Heart right ventricle (tissue), 16 donors: ENCODE measurements at places on chromosomes 11 and 22.

- no peaks in the 10 kb centered on the region for H3K36me3 ChIP-seq
- H3K27ac ChIP-seq = no peak overlapping the region
- DNase-seq = no peak
- no peak overlapping the region for H3K4me3 ChIP-seq
Measured at GRCh38 chr22:47616396-47617020, 854.1 kb downstream of the TBC1D22A start.

- no peak for DNase-seq
- no peaks in the 10 kb centered on the region for H3K27me3 ChIP-seq
- H3K4me3 ChIP-seq = no peak overlapping the region
- no peak overlapping the region for H3K27ac ChIP-seq
- no peaks in the 10 kb centered on the region for H3K4me1 ChIP-seq
- no peaks in the 10 kb centered on the region for H3K36me3 ChIP-seq
Measured at GRCh38 chr11:26623076-26623659, 51.1 kb upstream of the MUC15 start.

GRCh38 chr11:66006134-66006890, 4.0 kb downstream of the BANF1 start:
- DNase-seq = no peak
- H3K4me3 ChIP-seq = no peak overlapping the region
- H3K36me3 ChIP-seq = peaks cover 25% of the 10 kb centered on the region
- H3K4me1 ChIP-seq = peaks cover 9% of the 10 kb centered on the region

DNA sequence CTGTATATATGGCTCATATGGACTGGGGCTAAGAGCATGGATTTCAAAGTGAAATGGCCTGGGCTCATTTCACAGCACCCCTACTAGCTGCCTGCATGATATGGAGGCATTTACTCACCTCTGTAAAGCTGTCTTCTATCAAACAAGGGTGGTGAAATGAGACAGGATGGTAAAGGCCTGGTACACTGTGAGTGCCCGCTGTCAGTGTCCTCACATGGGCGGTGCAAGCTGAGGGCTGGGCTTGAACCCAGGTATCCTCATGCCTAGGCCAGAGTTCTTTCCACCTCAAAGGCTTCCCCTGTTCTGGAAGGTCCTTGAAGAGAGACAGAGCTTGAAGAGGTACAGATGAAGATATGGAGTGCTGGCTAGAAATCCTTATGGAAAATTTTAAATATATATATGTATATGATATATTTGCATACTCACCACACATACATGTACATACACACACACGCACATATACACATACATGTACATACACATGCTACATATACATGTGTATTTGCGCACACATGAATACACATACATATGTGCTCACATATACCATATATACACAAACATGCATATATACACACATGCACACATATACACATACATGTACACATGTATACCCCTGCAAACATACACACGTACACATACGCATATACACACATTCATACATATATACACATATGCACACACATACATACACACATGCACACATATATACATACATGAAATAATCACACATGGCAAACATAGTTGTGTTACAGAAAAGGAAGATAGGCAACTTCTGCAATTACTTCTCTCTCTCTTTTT, 44.7 kb downstream of the MICAL2 start:
- peaks cover 17% of the 10 kb centered on the region for H3K36me3 ChIP-seq
- H3K4me3 ChIP-seq = no peak overlapping the region
- H3K27ac ChIP-seq = no peak overlapping the region
- DNase-seq = no peak

DNA sequence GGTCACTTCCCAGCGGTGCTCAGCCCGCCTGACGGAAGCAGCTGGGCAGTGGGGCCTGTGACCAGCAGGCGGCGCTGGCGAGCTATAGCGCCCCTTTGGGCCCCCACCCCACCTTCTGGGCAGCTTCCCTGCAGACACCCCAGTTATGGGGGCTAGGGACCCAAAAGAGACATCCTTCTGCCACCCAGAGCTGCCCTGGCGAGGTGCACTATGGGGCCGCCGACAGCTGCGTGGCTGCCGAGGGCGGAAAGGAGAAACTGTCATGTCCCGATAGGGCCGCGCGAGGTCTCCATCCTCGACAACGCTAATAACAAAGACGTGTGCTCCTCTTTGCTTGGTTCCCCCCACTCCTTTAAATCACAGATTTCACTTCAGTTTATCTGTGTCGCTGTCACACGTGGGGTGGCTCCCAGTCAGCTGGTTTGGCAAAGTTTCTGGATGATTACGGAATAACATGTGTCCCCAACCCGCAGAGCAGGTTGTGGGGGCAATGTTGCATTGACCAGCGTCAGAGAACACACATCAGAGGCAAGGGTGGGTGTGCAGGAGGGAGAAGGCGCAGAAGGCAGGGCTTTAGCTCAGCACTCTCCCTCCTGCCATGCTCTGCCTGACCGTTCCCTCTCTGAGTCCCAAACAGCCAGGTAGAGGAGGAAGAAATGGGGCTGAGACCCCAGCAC, 673 bp upstream of the MYO7A start:
- no peaks in the 10 kb centered on the region for H3K27me3 ChIP-seq
- H3K4me3 ChIP-seq = peak overlapping the region; percentile 29
- H3K36me3 ChIP-seq = no peaks in the 10 kb centered on the region
- peaks cover 6% of the 10 kb centered on the region for H3K4me1 ChIP-seq

- peaks cover 30% of the 10 kb centered on the region for H3K4me1 ChIP-seq
- peak; percentile 68 for DNase-seq
- peak overlapping the region; percentile 83 for H3K4me3 ChIP-seq
- H3K27ac ChIP-seq = peak overlapping the region; percentile 90
- H3K27me3 ChIP-seq = no peaks in the 10 kb centered on the region
Measured at GRCh38 chr22:31347251-31348008, 1.3 kb upstream of the PATZ1 start.

- no peaks in the 10 kb centered on the region for H3K36me3 ChIP-seq
- no peak overlapping the region for H3K4me3 ChIP-seq
- no peaks in the 10 kb centered on the region for H3K4me1 ChIP-seq
- no peaks in the 10 kb centered on the region for H3K27me3 ChIP-seq
Measured at GRCh38 chr11:14342906-14343305, 16.1 kb downstream of the RRAS2 start.

DNA sequence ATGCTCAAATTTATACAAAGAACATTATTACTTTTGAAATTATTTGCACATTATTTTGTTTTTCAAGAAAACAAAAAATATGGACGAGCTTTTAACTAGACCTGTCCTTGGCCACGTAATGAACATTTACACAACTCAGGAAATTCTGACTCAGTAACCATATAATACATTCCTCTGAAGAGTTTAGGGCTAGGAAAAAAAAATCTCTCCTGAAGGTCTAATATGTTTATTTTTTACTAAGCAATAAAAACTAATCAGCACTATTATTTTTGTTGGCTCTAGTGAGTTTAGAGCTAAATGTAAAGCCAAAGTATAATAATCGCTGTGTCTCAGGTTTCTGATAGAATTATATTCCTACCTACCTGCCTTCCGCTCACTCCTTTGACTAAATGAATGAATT, 187.5 kb downstream of the SWAP70 start:
- no peak overlapping the region for H3K27ac ChIP-seq
- H3K36me3 ChIP-seq = no peaks in the 10 kb centered on the region
- DNase-seq = no peak
- H3K27me3 ChIP-seq = no peaks in the 10 kb centered on the region
- no peak overlapping the region for H3K4me3 ChIP-seq
- H3K4me1 ChIP-seq = no peaks in the 10 kb centered on the region
